Daoy (cell line): ENCODE measurements at places on chromosomes 1 and 21. TPM values are rescaled to one million over a fixed set of nuclear protein-coding genes. Genes with fewer than 3 reads are reported as not detected.

Gene ADAMTS5
- total RNA-seq, result 2.4 and 3.1 TPM in 2 replicates

- no peak for DNase-seq
Observed at GRCh38 chr1:229941160-229941559, 125.9 kb upstream of the GALNT2 start.

GRCh38 chr1:206556047-206556749 lies 48.9 kb downstream of the RASSF5 start:
- no peak for DNase-seq

Gene CCDC17
- total RNA-seq, result 1.1 and 1.2 TPM in 2 replicates
